Progenitor cell of endocrine pancreas (in vitro differentiated cells): ENCODE measurements at places on chromosomes 2 and 18. TPM values are rescaled to one million over a fixed set of nuclear protein-coding genes. Genes with fewer than 3 reads are reported as not detected.

The FSHR gene
- 0.44 and 0.74 TPM in 2 replicates for total RNA-seq

DNA sequence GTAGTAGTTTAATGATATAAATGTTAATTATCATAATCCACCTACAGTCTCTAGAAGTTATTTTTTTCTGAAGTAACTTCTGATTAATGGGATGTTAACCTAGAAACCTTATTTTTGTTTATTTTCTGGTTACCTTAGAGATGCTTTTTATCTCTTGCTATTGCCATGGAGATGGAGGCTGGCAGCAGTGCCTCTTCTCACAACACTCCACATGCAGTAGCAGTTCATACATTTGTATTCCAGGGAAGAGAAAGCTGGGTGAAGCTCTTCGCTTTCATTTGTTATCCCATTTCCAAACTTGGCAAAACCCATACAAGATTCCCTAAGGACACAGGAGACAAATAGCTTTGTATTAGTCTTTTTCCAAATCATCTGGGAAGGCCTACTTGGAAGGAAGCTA, 1794.1 kb upstream of the LRRTM1 start:
- no peak overlapping the region for H3K27ac ChIP-seq
- no peak for DNase-seq
- H3K36me3 ChIP-seq: no peaks in the 10 kb centered on the region
- H3K27me3 ChIP-seq: no peaks in the 10 kb centered on the region
- H3K4me3 ChIP-seq: no peak overlapping the region

DNA sequence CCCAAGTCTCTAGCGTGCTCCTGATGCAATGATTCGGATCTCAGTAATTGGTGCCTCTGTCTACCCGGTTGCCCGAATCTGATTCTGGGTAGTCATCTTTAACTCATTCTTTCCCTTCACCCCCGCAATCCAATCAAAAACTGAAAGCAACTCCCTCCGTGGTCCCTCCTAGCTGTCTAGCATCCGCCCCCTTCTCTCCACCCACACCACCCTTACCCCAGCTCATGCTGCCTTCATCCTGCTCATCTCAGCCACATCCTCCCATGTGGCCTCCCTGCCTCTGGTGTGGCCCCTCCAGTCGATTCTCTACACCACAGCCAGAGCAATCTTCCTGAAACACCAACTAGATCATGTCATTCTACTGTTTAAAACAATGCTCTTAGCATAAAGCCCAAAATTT, 62.3 kb downstream of the TTC32 start:
- no peak for DNase-seq
- no peaks in the 10 kb centered on the region for H3K4me1 ChIP-seq
- H3K36me3 ChIP-seq: no peaks in the 10 kb centered on the region
- H3K4me3 ChIP-seq: no peak overlapping the region
- H3K27ac ChIP-seq: no peak overlapping the region

The APLF gene
- total RNA-seq: 10.6 and 11.6 TPM in 2 replicates

The NCKAP5 gene
- 1.2 and 1.7 TPM in 2 replicates for total RNA-seq
